Activated naive CD8-positive, alpha-beta T cell treated with anti-CD3 and anti-CD28 coated beads for 36 hours (primary cell): ENCODE measurements at places on chromosomes 6 and 20. TPM values are rescaled to one million over a fixed set of nuclear protein-coding genes. Genes with fewer than 3 reads are reported as not detected.

GRCh38 chr20:1450926-1451491 is 15.6 kb downstream of the NSFL1C start:
- peaks cover 35% of the 10 kb centered on the region for H3K36me3 ChIP-seq
- H3K27me3 ChIP-seq = no peaks in the 10 kb centered on the region
- no peak overlapping the region for H3K4me3 ChIP-seq

- no peaks in the 10 kb centered on the region for H3K36me3 ChIP-seq
- no peak overlapping the region for H3K27ac ChIP-seq
- no peak overlapping the region for H3K4me3 ChIP-seq
Measured at GRCh38 chr20:61964675-61965605, 100.7 kb downstream of the TAF4 start.

DNA sequence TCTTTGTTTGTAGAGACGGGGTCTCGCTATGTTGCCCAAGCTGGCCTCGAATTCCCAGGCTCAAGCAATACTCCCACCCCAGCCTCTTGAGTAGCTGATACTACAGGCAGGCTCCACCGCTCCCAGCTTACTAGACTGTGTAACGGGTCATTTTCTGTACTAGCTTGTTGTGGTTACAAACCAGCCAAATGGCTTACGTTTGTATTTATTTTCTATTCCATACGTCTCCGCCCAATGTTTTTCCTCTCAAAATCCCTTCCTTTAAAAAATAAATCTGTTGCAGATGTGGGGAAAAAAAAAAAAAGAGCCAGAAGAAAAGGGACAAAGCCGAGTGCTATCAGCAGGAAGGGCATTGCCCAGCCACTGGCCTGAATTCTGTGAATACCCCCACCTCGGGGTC is 41.6 kb downstream of the PRND start:
- no peak for DNase-seq
- peaks cover 4% of the 10 kb centered on the region for H3K4me1 ChIP-seq
- no peak overlapping the region for H3K4me3 ChIP-seq
- H3K27ac ChIP-seq = no peak overlapping the region
- no peaks in the 10 kb centered on the region for H3K36me3 ChIP-seq

DNA sequence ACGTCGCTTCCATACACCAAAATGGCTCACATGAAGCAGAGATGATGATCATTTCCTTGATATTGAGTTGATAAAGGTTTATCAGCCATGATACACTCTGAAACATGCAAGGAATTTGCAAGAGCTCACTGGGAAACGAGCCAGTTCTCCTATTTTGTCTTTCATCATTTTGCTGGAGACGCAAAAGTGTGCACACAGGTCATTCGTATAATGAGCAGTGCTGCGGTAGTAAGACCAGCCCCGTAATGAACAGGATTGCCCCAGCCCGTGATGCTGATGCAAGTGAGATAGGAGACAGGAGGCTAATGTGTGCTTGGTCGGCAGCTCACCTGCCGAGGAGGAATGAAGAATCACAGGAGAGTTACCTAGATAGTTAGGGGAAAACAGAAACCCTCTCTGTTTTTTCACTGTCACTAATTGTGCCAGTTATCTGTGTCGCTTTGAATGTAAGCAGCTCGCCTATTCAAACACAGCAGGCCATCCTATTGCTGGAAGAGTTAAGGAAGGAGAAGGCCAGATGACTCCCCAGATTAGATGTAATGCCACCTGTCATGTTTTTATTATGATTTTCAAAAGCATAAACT is 391.8 kb downstream of the SAMD5 start:
- no peak overlapping the region for H3K4me3 ChIP-seq
- no peaks in the 10 kb centered on the region for H3K27me3 ChIP-seq
- no peaks in the 10 kb centered on the region for H3K4me1 ChIP-seq
- no peak overlapping the region for H3K27ac ChIP-seq
- H3K36me3 ChIP-seq = no peaks in the 10 kb centered on the region

DNA sequence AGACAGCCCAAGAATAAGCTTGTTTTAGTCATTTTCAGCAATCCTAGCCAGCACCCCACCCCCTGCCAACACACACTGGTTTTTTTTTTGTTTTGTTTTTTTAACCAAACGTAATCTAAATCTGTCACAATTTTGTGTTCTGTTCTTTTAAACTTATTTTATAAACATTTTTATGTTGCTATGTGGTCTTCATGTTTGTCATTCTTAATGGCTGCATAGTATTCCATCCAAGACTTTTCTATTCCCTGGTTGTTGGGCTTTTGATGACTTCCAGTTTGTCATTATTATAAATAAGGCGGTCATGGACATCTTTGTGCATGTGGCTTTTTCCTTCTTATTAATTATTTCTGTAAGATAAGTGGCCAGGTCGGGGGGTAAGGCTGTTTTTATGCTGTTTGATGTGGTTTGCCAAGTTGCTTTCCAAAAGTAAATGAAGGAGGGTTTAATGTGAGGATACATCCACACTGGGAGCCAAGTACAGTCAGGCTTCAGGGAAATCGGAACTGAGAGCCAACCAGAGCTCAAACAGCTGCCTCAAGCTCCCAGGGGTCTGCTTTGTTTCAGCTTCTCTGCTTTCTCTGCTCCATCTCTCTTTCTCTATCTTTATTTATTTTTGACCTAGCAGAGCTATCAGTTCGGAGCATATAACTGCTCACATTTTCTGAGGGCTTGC is 125.8 kb downstream of the VEGFA start:
- H3K27ac ChIP-seq = no peak overlapping the region
- no peaks in the 10 kb centered on the region for H3K36me3 ChIP-seq
- H3K27me3 ChIP-seq = peaks cover 15% of the 10 kb centered on the region
- no peak for DNase-seq

GRCh38 chr6:43262000-43262779 is 18.9 kb downstream of the TTBK1 start:
- peaks cover 5% of the 10 kb centered on the region for H3K4me1 ChIP-seq
- H3K27me3 ChIP-seq = peaks cover 8% of the 10 kb centered on the region
- DNase-seq = no peak

- peaks cover under 1% of the 10 kb centered on the region for H3K4me1 ChIP-seq
- H3K4me3 ChIP-seq = no peak overlapping the region
- no peaks in the 10 kb centered on the region for H3K36me3 ChIP-seq
- H3K27me3 ChIP-seq = peaks cover 4% of the 10 kb centered on the region
- no peak overlapping the region for H3K27ac ChIP-seq
Measured at GRCh38 chr6:36649701-36650484, 28.6 kb upstream of the CDKN1A start.

- no peak overlapping the region for H3K27ac ChIP-seq
- H3K27me3 ChIP-seq = no peaks in the 10 kb centered on the region
- no peak for DNase-seq
- H3K36me3 ChIP-seq = peaks cover 7% of the 10 kb centered on the region
- no peak overlapping the region for H3K4me3 ChIP-seq
- H3K4me1 ChIP-seq = no peaks in the 10 kb centered on the region
Measured at GRCh38 chr20:48949304-48950170, 28.0 kb downstream of the ARFGEF2 start.

DNA sequence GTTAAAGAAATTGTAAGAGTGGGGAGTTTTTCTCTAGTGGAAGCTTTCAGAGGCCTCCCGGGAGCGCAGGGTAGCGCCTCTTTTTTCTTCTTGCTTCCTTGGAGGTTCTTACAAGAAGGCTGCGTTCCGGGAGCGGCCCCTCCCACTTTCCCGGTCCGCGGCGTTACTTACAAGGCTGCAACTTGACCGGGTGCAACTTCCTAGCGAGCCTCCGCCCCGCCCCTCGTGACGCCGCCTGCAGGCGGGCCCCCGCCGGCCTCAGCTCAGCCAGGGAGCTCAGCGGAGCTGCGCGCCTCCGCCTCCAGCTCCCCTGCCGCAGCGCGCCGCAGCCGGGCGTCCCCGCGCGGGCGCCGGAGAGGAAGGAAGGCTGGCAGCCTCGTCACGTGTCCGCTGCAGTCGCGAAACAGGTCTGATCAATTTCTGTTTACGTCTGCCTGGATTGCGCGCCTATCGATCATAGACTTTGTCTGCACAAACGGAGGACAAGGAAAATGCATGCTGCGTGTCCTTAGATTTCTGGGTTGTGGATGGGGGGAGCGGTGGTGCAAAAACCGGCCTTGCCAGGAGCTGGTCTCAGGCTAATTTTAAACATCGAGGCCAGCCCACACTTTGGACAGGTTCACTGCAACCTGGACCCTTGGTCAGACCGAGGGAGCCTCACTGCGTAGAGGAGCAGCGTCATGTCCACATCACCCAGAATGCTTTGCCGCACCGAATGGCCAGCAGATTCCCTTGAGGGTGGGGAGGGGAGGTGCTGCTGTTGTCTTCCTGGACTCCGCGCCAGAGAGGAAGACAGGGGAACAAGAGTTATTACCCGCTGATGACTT is at the start of the genes FAM217B and PPP1R3D:
TSS of gene FAM217B (plus strand) at position 261 of the 827 bp plus-strand sequence. CDS start 3,555 bp downstream, outside the sequence.
TSS of gene PPP1R3D (minus strand) at position 177 of the 827 bp plus-strand sequence. CDS start 374 bp downstream, outside the sequence.
- H3K27ac ChIP-seq = peak within 1 kb of the TSS; percentile 97
- peaks cover 42% of the 10 kb centered on the region for H3K4me1 ChIP-seq
- H3K4me3 ChIP-seq = peak within 1 kb of the TSS; percentile 92
- H3K36me3 ChIP-seq = peaks cover 22% of the 10 kb centered on the region
- no peaks in the 10 kb centered on the region for H3K27me3 ChIP-seq

- H3K4me1 ChIP-seq = no peaks in the 10 kb centered on the region
- no peaks in the 10 kb centered on the region for H3K27me3 ChIP-seq
- DNase-seq = no peak
- no peak overlapping the region for H3K27ac ChIP-seq
- H3K36me3 ChIP-seq = no peaks in the 10 kb centered on the region
- H3K4me3 ChIP-seq = no peak overlapping the region
Measured at GRCh38 chr6:135992739-135993138, 141.2 kb downstream of the PDE7B start.

DNA sequence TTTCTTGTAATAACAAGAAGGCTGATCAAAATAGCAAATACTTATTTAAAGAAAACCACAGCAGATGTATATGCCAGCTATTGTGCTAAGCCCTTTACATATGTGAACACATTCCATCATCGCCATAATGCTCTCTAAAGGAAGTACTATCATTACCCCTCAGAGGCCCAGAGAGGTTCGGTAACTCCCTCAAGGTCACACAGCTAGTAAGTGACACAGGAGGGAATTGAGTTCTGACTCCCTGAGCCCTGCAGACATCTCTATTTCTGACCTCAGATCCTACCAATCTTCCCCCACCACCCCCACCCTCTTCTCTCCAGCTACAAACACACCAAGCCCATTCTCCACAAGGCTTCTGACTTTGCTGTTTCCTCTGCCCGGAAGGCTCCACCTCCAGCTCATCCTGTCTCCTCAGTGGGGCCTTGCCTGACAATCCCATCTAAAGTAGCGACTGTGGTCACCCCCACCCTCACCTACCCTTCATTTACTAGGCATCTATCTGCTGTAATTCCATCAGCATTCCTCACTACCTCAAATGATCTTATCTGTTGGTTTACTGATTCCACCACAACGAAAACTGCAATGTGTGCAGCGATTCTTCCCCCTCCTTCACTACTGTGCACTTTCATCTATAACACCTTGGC is 234.5 kb downstream of the LRFN2 start:
- H3K4me3 ChIP-seq = no peak overlapping the region
- H3K36me3 ChIP-seq = no peaks in the 10 kb centered on the region
- H3K27me3 ChIP-seq = no peaks in the 10 kb centered on the region
- DNase-seq = no peak
- H3K27ac ChIP-seq = no peak overlapping the region
- H3K4me1 ChIP-seq = no peaks in the 10 kb centered on the region

GRCh38 chr6:154307696-154308425 is 48.7 kb downstream of the IPCEF1 start:
- DNase-seq = no peak
- H3K27ac ChIP-seq = no peak overlapping the region
- peaks cover 9% of the 10 kb centered on the region for H3K4me1 ChIP-seq
- peaks cover 2% of the 10 kb centered on the region for H3K36me3 ChIP-seq

- no peak for DNase-seq
- no peaks in the 10 kb centered on the region for H3K27me3 ChIP-seq
- H3K4me1 ChIP-seq = peaks cover 3% of the 10 kb centered on the region
- no peak overlapping the region for H3K27ac ChIP-seq
- H3K4me3 ChIP-seq = no peak overlapping the region
Measured at GRCh38 chr6:5749016-5749650, 257.6 kb downstream of the NRN1 start.

DNA sequence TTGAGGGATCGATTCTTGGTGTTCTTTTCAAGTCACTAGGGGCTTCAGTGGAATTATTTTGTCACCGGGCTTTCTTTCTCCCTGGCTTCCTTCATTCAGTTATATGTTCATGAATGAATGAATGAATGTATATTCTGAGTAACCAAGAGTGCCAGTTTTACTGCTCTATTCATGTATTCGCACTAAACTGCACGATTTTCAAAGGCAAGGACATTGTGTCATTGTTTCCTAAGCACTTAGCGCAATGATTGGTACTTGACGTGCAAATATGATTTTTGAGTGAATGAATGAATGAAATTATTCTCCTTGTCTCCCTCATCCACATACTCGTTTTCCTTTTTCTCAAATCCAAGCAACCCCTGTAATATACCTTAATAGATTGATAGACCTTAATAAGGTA is 822 bp downstream of the AFG1L start:
- no peak for DNase-seq
- H3K27me3 ChIP-seq = no peaks in the 10 kb centered on the region
- H3K4me3 ChIP-seq = peak overlapping the region; percentile 92
- H3K27ac ChIP-seq = peak overlapping the region; percentile 99

DNA sequence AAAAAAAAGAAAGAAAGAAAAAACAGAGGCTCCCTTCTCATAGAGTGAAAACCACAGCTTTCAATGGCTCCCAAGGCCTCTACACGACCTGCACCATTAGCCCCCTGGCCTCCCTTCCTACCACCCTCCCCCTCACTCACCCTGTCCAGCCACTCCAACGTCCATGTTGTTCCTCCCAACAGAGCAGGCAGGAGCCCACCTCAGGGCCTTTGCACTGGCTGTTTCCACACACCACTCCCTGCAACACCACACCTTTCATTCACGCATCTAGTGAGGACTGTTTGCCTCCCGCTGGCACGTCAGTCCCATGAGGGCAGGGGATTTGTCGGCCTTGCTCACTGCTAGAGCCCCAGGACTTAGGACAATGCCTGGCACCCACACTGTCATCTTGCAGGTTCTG is 39.5 kb downstream of the GRM4 start:
- DNase-seq = no peak
- H3K27me3 ChIP-seq = no peaks in the 10 kb centered on the region
- H3K36me3 ChIP-seq = no peaks in the 10 kb centered on the region
- H3K27ac ChIP-seq = no peak overlapping the region
- no peaks in the 10 kb centered on the region for H3K4me1 ChIP-seq
- no peak overlapping the region for H3K4me3 ChIP-seq

The ENPP4 gene
- total RNA-seq = 8.6 TPM

The UNC93A gene
- total RNA-seq = not detected

The CALHM5 gene
- total RNA-seq = not detected

The CTSZ gene
- 24.6 TPM for total RNA-seq

The UNC5CL gene
- total RNA-seq = 1.7 TPM

The SNRNP48 gene
- total RNA-seq = 16.1 TPM

The CTCFL gene
- total RNA-seq = not detected
